CD4-positive, alpha-beta memory T cell (primary cell): ENCODE measurements at places on chromosomes 3 and 15.

- no peak overlapping the region for H3K27ac ChIP-seq
- H3K4me3 ChIP-seq: no peak overlapping the region
These were observed 90.7 kb downstream of the FILIP1L start for GRCh38 chr3:100023595-100023994.

DNA sequence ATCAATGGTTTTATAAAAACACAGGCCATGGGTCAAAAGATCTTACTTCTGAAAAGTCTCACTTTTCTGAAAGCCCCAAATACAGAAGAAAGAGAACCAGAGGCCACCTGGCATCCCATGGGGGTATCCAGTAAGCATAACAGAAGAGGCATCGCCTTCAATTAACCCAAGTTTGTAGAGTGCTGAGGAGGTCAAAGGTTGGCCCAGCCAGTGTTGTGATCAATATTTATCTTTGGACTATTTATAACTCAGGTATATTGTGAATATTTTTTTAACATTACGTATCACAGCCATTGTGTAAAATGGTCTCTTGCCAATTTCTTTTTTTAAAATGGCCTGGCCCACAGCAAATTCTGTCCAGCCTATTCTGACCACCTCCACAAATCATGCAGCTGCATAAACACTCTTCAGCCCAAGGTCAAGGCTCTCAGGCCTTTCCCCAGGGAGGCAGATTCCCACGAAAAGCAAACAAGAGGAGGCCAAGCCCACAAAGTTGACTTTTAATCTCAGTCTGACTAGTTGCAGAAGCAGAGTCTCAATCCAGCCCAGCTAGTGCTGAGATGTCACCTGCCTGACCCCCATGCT, 26.2 kb upstream of the SPTBN5 start:
- no peak for DNase-seq
- no peak overlapping the region for H3K4me3 ChIP-seq
- H3K27me3 ChIP-seq: no peaks in the 10 kb centered on the region
- no peak overlapping the region for H3K27ac ChIP-seq

- peaks cover 29% of the 10 kb centered on the region for H3K36me3 ChIP-seq
- DNase-seq: no peak
- H3K27me3 ChIP-seq: no peaks in the 10 kb centered on the region
- H3K4me1 ChIP-seq: peaks cover 6% of the 10 kb centered on the region
- no peak overlapping the region for H3K27ac ChIP-seq
These were observed 30.6 kb downstream of the CTSH start for GRCh38 chr15:78914027-78914764.

DNA sequence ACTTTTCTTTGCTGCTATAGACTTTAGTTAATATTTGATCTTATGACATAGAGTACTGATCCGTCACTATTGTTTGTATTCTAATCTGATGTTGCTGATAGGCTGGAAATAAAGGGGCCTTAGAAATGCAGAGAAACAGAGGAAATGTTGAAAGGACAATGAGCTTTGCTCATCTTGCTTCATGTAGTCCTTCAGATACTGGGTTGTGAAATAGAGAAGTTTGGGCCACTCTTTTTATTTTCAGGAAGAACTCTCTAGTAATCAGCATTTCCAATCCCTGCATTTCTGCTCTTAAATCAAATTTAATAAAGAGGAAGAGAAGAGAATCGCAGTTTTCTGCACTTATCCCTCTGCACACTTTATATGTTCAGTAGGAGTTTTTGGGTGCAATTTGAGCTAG, 192.8 kb upstream of the THBS1 start:
- H3K36me3 ChIP-seq: no peaks in the 10 kb centered on the region
- H3K27me3 ChIP-seq: no peaks in the 10 kb centered on the region
- H3K4me1 ChIP-seq: no peaks in the 10 kb centered on the region
- DNase-seq: no peak
- no peak overlapping the region for H3K27ac ChIP-seq
- no peak overlapping the region for H3K4me3 ChIP-seq

DNA sequence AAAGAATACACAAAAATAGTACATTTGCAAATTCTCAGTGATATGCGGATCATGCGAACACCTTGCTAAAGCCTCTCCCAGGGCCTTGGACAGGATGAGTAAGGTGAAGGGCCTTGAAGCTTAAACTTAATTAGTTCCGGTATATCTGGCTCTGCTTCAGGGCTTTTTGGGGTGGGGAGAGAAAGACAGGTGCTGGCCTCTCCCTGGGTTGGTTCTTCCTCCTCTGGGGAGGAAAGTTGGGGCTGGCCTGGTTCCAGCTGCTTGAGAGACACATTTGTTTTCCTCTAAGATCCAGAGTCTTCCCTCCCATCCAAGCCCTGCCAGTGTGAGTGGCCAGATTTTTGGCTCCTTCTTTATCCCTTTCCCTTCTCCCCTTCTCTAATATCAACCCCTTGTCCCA, 64.7 kb upstream of the EPHB3 start:
- H3K27ac ChIP-seq: no peak overlapping the region
- no peaks in the 10 kb centered on the region for H3K36me3 ChIP-seq
- H3K4me1 ChIP-seq: peaks cover 5% of the 10 kb centered on the region
- H3K4me3 ChIP-seq: no peak overlapping the region

DNA sequence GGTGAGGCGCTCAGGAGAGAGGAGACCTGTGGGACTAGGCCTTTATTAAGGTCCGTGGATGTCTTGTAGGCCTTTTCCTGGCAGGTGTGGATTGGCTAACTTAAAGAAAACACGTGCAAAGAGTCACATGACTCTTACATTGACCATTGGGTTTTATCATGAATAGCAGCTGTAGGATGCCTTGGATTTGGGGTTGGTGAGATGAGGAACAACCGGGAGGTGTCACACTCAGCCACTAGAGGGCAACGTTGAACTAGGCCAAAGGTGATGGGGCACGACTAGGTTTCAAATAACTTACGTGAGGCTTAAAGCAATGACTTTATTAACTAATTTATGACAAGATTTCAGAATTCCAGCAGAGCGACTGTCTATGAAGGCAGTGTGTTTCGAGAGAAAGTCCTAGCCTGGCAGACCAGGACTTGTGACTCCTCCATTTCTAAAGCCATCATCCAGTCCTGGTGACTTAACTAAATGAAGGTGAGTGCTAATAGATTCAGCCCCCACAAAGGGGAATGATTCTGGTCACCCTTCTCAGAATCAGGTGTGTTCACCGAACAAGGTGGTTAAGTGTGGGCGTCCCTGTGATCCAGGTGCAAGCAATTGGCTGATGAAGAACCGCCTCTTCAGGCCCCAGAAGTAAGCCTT, 345.6 kb downstream of the MCTP2 start:
- H3K36me3 ChIP-seq: no peaks in the 10 kb centered on the region
- no peak overlapping the region for H3K27ac ChIP-seq
